Esophagus squamous epithelium (tissue), 5 donors: ENCODE measurements at places on chromosomes 7 and 10.

- peaks cover 44% of the 10 kb centered on the region for H3K36me3 ChIP-seq
- peaks cover 5% of the 10 kb centered on the region for H3K4me1 ChIP-seq
- H3K27me3 ChIP-seq, result no peaks in the 10 kb centered on the region
- H3K4me3 ChIP-seq, result no peak overlapping the region
- no peak for DNase-seq
- no peak overlapping the region for H3K27ac ChIP-seq
These were observed 37.7 kb downstream of the CDK13 start for GRCh38 chr7:39987641-39988347.

DNA sequence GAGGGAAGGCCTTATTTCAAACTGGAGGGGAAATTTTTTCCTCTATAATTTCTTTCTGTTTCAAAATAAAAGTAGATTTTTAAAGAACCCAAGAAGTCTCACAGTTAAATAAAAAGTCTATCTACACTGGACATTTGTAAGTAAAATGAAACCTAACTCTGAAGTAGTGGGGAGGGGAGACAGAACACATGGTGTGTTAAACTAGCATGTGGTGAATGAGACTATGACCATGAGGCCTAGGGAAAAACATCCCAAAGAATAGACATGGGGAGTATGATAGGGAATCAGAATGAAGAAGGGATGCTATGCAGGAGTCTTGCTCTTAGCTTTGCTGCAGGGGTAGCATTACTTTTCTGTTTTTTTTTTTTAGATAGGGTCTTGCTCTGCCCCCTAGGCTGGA lies 1061.3 kb upstream of the LRRTM3 start:
- no peaks in the 10 kb centered on the region for H3K36me3 ChIP-seq
- H3K27me3 ChIP-seq, result no peaks in the 10 kb centered on the region
- no peaks in the 10 kb centered on the region for H3K4me1 ChIP-seq
- DNase-seq, result no peak
- H3K27ac ChIP-seq, result no peak overlapping the region
- H3K4me3 ChIP-seq, result no peak overlapping the region

- H3K4me3 ChIP-seq, result peak overlapping the region; percentile 85
- H3K4me1 ChIP-seq, result peaks cover 40% of the 10 kb centered on the region
- no peaks in the 10 kb centered on the region for H3K27me3 ChIP-seq
- DNase-seq, result no peak
- H3K27ac ChIP-seq, result peak overlapping the region; percentile 97
These were observed 778 bp upstream of the TRIM8 start for GRCh38 chr10:102643336-102644065.

GRCh38 chr10:49594594-49594993 lies 15.5 kb upstream of the SLC18A3 start:
- no peak for DNase-seq
- H3K4me1 ChIP-seq, result no peaks in the 10 kb centered on the region
- H3K36me3 ChIP-seq, result no peaks in the 10 kb centered on the region
- H3K4me3 ChIP-seq, result no peak overlapping the region
- no peak overlapping the region for H3K27ac ChIP-seq

DNA sequence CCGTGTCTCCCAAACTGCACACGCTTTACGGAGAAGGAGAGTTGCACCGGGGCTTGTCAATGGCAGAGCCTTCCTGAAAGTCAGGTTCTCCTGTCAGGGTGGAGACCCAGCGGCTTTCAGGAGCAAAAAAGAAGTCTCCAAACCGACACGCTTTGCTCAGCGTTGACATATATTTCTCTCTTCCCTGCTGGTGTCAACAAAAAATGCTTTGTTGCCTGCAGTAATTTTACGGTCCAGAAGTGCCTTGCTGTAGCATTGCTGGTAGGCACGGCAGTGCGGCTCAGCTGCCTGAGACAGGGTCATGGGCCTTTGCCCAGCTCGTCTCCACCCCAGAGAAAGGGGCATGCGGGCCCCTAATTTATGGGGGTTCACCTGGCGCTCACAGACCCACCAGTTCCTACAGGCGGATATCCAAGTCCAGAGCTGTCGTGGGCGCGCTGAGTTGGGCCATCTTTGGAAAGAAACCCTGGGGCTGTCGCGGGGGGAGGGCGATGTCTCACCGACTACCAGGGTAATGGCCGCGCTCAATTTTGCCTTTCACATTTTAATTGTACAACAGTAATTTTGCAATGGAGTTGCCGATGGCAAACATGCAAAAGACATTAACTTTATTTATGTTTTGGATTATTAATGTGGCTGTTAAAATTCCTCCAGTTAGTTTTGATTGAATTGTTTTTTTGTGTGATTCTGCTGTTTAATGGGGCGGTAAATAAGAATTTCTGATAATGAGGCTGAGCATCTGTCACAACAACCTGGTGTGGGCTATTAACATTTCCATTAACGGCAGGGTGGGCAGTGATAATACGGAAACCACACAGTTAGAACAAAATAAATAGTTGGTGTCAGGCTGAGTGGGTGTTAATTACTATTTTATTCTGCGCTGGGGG lies 478.2 kb upstream of the FOXK1 start:
- no peak for DNase-seq
- H3K4me3 ChIP-seq, result no peak overlapping the region
- H3K27ac ChIP-seq, result no peak overlapping the region
- no peaks in the 10 kb centered on the region for H3K36me3 ChIP-seq
- peaks cover 4% of the 10 kb centered on the region for H3K4me1 ChIP-seq

DNA sequence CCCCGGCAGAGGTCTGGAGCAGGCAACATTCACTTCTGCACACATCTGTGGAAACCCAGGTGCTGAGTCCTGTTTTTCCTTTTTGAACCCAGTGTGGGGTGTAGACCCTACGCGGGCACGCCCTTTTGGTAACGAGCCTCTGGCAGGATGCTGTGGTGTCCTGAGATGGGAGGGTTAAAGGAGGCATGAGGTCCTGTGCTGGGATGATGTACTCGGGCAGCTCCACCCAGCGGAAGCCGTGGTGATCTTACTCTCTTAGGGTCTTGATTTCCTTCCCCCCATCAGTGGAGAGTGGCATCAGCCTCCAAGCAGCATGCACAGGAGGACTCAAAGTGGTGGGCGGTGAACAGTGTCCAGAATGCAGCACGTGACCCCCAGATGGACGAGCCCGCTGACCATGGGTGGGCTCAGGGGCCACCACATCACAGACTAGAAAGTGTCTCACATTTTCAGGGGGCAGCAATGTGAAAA lies 148.6 kb downstream of the DNAJB6 start:
- H3K36me3 ChIP-seq, result no peaks in the 10 kb centered on the region
- no peak overlapping the region for H3K4me3 ChIP-seq
- DNase-seq, result no peak
- no peak overlapping the region for H3K27ac ChIP-seq
- H3K4me1 ChIP-seq, result no peaks in the 10 kb centered on the region
- peaks cover 32% of the 10 kb centered on the region for H3K27me3 ChIP-seq

GRCh38 chr7:98618786-98619185 lies 1.7 kb downstream of the NPTX2 start:
- H3K4me3 ChIP-seq, result no peak overlapping the region
- H3K27ac ChIP-seq, result no peak overlapping the region
- peaks cover 19% of the 10 kb centered on the region for H3K27me3 ChIP-seq
- H3K36me3 ChIP-seq, result no peaks in the 10 kb centered on the region
- H3K4me1 ChIP-seq, result peaks cover 10% of the 10 kb centered on the region

DNA sequence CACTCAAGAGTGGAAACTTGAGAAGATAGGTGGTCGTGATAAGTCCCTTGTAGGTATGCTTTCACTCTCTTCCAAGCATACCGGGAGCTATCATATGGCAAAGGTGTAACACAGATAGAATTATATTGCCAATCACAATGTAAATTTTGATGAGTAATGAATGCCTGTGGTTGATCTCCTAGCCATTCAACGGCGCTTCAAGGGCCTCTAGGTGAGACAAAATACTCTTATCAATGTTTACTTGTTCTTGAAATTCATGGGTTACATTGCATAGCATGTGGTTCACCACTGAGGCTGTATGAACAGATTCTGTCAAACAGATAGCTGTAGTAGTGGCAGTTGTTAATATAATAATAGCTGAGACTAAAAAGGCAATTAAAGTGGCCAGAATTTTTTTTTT lies 82.4 kb downstream of the THSD7A start:
- DNase-seq, result no peak
- H3K27me3 ChIP-seq, result no peaks in the 10 kb centered on the region
- no peaks in the 10 kb centered on the region for H3K36me3 ChIP-seq

- no peak for DNase-seq
- peak overlapping the region; percentile 51 for H3K27ac ChIP-seq
- no peaks in the 10 kb centered on the region for H3K36me3 ChIP-seq
These were observed 528.7 kb upstream of the DPP6 start for GRCh38 chr7:153523320-153524015.

GRCh38 chr10:60753152-60753551 lies 25.1 kb upstream of the CDK1 start:
- H3K4me3 ChIP-seq, result no peak overlapping the region
- H3K36me3 ChIP-seq, result no peaks in the 10 kb centered on the region
- no peaks in the 10 kb centered on the region for H3K27me3 ChIP-seq
- H3K27ac ChIP-seq, result no peak overlapping the region
- peaks cover 7% of the 10 kb centered on the region for H3K4me1 ChIP-seq
- no peak for DNase-seq

DNA sequence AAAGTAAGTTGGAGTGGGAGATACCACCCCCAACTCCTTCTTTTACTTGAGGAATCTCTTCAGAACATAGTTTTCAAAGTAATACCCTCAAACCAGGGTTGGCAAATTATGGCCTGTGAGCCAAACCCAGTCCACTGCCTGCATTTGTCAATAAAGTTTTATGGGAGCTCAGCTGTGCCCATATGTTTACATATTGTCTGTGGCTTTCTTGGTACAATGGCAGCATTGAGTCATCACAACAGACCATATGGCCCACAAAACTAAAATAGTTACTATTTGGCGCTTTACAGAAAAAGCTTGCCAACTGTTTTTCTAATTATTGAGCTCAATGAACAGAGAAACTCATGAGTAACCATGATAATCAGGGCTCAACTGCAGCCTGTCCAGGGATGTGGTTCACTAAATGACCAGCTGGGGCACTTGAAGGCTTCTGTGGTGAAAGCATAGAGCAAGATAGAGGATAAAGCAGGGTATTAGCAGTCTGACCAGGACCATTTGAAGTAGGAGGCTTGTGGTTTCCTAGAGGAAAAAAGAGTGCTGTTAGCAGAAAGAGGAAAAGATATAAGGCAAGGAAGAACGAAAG lies 196.0 kb upstream of the GRB10 start:
- H3K4me1 ChIP-seq, result no peaks in the 10 kb centered on the region
- peaks cover 20% of the 10 kb centered on the region for H3K27me3 ChIP-seq
- no peaks in the 10 kb centered on the region for H3K36me3 ChIP-seq
- no peak overlapping the region for H3K4me3 ChIP-seq
- no peak for DNase-seq

GRCh38 chr7:150406567-150407421 lies 27.7 kb downstream of the ZNF775 start:
- peaks cover 24% of the 10 kb centered on the region for H3K4me1 ChIP-seq
- H3K4me3 ChIP-seq, result peak overlapping the region; percentile 72
- no peaks in the 10 kb centered on the region for H3K27me3 ChIP-seq
- peak overlapping the region; percentile 94 for H3K27ac ChIP-seq
- peaks cover 14% of the 10 kb centered on the region for H3K36me3 ChIP-seq

GRCh38 chr7:107596881-107597581 lies 17.0 kb downstream of the BCAP29 start:
- H3K36me3 ChIP-seq, result no peaks in the 10 kb centered on the region
- no peaks in the 10 kb centered on the region for H3K27me3 ChIP-seq
- no peak for DNase-seq
- no peak overlapping the region for H3K4me3 ChIP-seq

GRCh38 chr7:124088590-124088989 lies 55.7 kb upstream of the TMEM229A start:
- H3K4me3 ChIP-seq, result no peak overlapping the region
- no peaks in the 10 kb centered on the region for H3K36me3 ChIP-seq
- H3K27ac ChIP-seq, result no peak overlapping the region
- no peaks in the 10 kb centered on the region for H3K4me1 ChIP-seq
- no peaks in the 10 kb centered on the region for H3K27me3 ChIP-seq

DNA sequence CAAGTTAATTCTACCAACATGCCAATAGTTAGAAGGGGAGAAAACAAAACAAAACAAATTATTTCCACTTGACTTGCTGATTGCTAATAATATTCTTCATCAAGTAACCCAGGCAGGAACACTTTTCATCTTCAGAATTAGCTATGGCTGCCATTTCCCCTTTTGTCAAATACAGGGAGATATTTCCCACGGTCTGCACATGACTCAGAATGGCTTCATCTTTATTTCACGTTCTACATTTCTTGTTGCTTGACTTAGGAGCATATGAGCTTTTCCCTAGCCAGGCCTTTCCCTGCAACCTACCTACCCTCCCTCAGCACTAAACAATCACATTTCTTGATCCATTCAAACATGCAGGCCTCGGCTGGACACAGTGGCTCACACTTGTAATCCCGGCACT lies 6.5 kb downstream of the CPVL start:
- H3K27me3 ChIP-seq, result peaks cover 34% of the 10 kb centered on the region
- H3K27ac ChIP-seq, result no peak overlapping the region
- no peak overlapping the region for H3K4me3 ChIP-seq
- H3K4me1 ChIP-seq, result peaks cover 27% of the 10 kb centered on the region
- no peak for DNase-seq

DNA sequence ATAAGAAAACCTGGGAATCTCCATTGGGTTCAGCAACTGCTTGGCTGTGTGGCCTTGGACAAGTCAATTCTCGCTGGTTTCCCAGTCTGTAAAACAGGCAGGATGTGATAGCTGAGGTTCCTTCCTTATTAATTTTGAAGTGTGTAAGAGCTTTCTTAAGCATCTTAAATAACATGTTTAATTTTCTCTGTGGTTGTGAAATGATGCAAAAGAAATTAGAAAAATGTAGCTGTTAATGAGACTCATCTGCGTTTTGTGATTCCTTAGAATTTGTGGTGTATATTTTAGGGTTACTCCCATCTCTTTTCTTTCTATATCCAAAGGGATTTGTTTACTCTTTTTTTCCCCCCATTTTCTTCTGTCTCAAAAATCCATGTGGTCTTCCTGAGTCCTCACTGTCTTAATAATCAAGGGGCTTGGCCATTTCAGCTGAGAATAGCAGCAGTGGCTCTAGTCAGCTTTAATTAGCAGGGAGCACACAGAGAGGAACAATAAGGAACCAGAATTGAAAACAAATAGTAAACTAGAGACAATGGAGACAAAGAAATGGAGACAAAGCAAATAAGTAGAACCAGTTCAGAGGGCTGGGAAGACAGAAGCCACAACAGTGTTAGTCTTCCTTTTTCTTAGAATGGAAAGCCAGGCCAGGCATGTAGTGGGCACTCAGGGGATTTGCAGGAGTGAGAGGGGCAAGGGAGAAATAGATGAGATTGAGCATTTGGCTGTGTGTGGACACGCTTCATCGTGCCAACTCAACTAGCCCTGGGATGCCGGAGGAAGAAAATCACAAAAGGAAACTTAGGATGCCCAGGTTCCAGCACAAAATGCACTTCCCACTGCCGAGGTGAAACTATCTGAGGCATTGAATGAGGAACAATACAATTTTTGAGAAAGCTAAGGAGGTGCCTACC lies 93.9 kb downstream of the CHN2 start:
- no peaks in the 10 kb centered on the region for H3K36me3 ChIP-seq
- H3K4me1 ChIP-seq, result no peaks in the 10 kb centered on the region
- H3K27me3 ChIP-seq, result no peaks in the 10 kb centered on the region
- no peak overlapping the region for H3K4me3 ChIP-seq
- no peak overlapping the region for H3K27ac ChIP-seq

GRCh38 chr7:4706384-4707216 lies 24.5 kb downstream of the FOXK1 start:
- no peak overlapping the region for H3K4me3 ChIP-seq
- no peaks in the 10 kb centered on the region for H3K27me3 ChIP-seq
- H3K27ac ChIP-seq, result peak overlapping the region; percentile 70
- H3K36me3 ChIP-seq, result no peaks in the 10 kb centered on the region

GRCh38 chr7:138625084-138625848 lies 75.9 kb downstream of the SVOPL start:
- H3K36me3 ChIP-seq, result no peaks in the 10 kb centered on the region
- DNase-seq, result no peak
- no peaks in the 10 kb centered on the region for H3K4me1 ChIP-seq
- H3K27ac ChIP-seq, result no peak overlapping the region
